Stimulated activated CD4-positive, alpha-beta T cell treated with anti-CD3 and anti-CD28 coated beads, Interleukin-1b, Interleukin-23, amount 100 ng/mL, for 1 hour (primary cell): ENCODE measurements at places on chromosomes 3 and 15.

DNA sequence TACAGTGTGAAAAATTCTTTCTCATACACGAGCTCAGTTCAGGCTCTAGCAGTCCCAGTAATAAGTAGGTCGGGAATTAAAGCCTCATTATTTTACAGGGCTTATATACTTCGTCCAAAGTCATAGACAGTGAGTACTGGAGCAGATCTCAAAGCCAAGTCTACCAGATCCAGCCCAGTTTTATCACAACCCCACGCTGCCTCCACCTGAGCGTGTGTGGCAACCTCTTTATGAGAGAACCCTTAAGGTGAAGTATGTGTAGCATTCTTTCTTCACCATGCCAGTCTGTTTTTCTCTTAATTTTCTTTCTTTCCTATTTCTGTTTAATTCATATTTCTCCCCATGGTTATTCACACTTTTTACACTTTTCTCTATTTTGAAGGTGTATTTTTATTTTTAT is 574.6 kb upstream of the ARPP21 start:
- no peak for DNase-seq

DNA sequence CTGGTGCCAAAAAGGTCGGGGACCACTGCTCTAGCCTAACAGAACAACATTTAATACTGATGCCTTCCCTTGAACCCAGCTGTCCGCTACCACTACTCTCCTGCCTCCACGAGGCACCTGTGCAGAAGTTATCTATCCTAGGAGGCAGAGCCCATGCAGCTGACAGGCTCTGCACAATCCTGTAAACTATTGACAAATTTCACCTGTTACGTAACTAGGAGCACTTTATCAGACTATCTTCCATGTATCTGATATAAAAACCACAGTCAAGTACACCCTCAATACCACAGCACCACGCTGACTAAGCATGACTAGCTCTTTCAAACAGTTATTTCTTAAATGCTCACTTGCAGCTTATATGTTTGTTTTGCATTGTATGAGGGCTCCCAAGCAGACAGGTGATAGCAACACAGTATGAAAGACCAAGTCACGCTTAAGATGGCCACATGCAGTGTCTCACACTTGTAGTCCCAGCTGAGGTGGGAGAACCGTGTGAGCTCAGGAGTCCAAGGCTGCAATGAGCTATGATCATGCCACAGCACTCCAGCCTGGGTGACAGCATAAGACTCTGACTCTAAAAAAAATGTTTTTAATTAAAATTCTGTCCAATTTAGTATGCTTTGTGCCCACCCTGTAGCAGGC is 4.5 kb upstream of the IL17RC start:
- no peak for DNase-seq

GRCh38 chr3:72186400-72186855 is 401.5 kb upstream of the PROK2 start:
- DNase-seq, result no peak

DNA sequence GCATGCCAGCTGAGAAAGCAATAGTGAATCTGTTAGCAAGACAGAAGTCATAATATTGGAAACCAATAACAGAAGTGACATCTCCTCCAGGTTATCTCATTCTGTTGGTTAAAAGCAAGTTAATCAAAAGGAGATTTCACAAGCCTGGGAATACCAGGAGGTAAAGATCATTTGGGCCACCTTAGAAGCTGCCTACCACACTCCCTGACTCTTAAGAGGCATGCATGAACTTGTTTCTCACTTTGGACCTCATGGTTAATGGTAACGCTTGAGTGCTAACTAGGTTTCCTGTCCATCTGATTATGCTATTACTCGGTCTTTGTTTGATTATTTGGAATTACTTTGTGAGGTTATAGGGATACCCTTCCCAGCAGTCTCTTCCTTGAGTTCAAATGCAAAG is 650.8 kb upstream of the SGO1 start:
- DNase-seq, result no peak

- DNase-seq, result no peak
Measured at GRCh38 chr3:34140616-34141015, 342.2 kb downstream of the PDCD6IP start.

DNA sequence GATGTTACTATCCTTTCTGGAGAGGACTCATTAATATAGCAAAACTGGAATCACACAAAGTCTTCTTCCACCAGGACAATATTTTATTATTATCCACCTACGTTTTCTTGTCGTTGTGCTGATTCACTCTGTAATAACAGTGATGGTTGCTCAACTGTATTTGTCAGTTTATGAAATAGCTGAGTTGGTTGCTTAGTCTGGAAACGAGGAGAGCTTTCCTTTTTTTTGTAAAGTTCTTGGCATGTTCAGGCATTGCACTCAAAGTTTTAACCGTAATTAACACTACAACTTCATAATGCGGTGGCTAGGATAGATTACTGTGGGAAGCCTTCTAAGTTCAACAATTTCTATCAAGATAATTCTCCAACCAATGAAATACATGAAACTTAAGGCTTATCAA is 131.2 kb downstream of the RAP2B start:
- no peak for DNase-seq

DNA sequence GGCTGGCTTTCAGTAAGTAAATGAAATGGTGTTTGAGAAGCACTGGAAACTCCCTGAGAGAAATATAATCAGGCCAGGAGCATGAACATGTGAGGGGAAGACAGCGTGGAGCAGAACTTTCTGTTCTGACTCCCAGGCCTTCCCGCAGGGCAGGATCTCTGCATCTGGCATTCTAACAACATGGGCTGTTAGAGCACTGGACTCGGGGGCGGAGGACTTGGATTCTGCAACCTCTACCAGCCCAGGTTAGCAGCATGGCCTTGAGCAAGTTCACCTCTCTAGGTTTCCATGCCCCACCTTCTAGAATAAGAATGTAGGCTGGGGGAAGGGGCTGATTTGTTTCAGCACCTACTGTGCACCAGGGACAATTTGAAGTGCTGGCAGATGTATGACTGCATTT is 12.5 kb upstream of the BFSP2 start:
- no peak for DNase-seq

DNA sequence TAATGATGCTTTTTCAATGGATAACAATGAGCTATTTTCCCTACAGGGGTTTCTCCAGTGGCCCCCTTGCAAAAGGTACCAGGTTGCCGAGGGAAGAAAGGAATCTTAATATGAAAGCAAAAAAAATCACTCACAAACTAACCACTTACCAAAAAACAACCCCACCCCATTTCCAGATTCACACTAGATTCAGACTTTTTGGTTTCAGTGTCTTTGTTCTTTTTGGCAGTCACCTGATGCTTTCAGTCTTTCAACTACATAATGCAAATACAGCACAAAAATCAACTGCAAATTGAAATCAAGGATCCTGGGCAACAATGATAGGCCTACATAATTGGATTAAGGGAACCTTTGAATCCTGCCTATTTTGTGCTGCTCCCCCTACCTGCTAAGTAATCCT is 71.1 kb upstream of the RAP2B start:
- no peak for DNase-seq

GRCh38 chr3:15315003-15315402 is 17.4 kb downstream of the SH3BP5 start:
- no peak for DNase-seq

DNA sequence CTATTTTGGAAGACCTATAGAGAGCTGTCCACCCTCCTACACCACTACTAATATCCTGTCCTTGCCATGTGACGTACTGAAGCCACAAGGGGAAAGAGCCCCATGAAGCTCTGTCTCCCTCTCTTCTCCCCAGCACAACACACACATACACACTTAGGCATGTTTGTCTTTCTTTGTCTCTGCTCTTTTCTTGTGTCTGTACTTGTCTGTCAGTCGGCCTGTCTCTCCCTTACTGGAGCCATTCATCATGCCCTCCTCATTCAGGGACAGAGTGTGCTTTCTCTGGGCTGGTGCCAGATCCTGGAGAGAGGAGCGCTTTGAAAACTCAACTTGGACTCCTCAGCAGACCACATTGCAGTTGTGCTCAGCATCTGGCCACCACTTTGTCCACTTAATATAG is 47.6 kb downstream of the PSMD6 start:
- no peak for DNase-seq

GRCh38 chr3:120682095-120682681 is at the start of gene HGD:
HGD (minus strand) TSS chr3:120682239; CDS start chr3:120682111, 128 bp downstream.
- no peak for DNase-seq

GRCh38 chr3:95626107-95626506 is 1188.3 kb upstream of the EPHA6 start:
- DNase-seq, result no peak

- DNase-seq, result no peak
Measured at GRCh38 chr15:35477312-35478262, 68.4 kb downstream of the DPH6 start.
